NCI-H524 treated with DMSO at 0.1 percent for 48 hours (cell line): ENCODE measurements at places on chromosomes 3 and 15.

DNA sequence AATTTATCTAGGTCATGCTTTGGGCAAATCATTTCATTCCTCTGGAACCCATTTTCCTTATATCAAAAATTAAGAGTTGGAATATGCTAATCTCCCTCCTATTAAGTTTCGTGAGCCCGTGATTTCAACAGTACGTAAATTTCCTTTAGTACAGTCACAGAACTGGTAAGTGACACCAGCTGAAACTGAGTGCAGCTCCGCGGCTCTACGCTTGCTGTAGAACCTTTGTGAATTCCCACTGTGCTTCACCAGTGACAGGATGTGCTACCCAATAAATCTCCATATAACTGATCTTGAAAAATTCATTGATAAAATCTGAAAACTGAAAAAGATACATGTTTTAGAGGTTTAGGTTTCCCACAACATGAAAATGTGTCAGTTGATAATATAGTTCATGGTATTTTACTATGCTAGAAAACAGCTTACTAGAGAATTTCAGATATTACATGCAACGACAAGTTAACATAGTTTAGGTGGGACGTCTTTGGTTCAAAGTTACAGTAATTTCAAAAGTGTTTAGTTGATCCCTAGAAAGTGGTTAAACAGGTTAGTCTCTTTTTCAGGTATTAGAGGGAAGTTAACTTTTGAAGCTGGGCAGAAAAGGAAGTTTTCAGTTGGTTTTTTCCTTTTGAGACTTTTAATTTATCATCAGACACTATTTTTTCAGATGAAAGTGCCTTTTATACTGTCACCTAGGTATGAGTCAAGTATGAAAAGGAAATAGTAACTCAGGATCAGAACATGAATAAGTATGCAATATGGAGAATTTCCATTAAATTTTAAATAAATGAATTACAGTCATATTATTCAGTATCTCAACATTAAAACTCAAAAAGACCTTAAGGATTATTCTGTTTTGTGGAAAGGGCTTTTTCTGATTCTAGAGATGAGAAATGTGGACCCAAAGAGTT lies 57.0 kb downstream of the PPARG start:
- no peak for DNase-seq

- no peak for DNase-seq
Measured at GRCh38 chr3:110311541-110311940, 760.1 kb upstream of the NECTIN3 start.

GRCh38 chr3:14568269-14568668 lies 28.1 kb upstream of the GRIP2 start:
- DNase-seq = no peak

DNA sequence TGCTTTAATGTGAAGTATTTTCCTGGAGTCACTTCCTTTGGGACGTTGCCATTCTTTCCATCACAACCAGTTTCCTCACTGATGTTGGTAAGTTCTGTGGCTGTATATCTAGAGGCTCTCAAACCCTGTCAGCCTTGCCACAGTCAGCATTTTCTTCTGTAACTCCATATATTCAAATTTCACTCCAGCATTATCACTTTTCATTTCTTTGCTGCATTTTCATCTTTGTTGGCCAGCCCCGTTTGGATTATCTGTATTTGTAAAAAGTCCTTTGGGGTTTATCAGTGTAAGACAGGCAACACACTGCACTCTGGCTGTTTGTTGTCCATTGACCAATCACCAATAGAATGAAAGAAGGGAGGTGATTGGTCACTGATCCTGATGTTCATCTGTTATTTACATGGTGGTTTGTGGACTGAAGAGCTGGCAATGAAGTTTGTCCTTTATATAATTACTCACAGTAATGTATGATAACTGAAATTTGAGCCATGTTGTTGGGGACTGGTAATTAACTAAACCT lies 20.3 kb downstream of the GMPS start:
- no peak for DNase-seq
